ENCODE measurements at places on chromosomes 4 and X.
A peak's percentile ranks its signal among the peaks of the same experiment; 100 is the strongest.

- no peak for DNase-seq
Observed at GRCh38 chrX:50635162-50635561, 164.5 kb upstream of the DGKK start.

- no peak for DNase-seq
Observed at GRCh38 chrX:121802881-121803412, 755.5 kb downstream of the GLUD2 start.

GRCh38 chrX:118773782-118774181 lies 46.4 kb downstream of the IL13RA1 start:
- DNase-seq = no peak

- no peak for DNase-seq
Observed at GRCh38 chr4:140870427-140870826, 114.2 kb upstream of the TBC1D9 start.

DNA sequence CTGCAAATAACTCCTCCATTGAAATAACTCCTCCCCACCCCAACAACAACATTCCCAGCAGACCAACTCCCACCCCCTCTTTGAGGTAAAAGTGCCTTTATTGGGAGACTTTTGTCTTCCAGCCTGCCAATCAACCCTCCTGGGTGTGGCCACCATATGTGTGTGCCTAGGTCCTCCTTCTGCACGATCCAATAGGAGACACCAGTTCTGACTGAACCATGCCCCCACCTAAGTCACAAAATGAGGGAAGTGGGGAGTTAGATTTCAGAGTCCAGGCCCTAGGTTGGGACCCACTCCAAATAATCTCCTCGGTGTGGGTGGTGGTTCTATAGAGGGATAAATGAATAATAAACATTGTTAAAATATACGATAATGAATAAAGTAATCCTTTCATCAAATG lies 3.0 kb downstream of the PLP2 start:
- DNase-seq = no peak

GRCh38 chr4:112348488-112349158 lies 51.5 kb downstream of the ALPK1 start:
- DNase-seq = peak; percentile 20

GRCh38 chr4:144340931-144341330 lies 200.4 kb upstream of the GYPA start:
- no peak for DNase-seq

DNA sequence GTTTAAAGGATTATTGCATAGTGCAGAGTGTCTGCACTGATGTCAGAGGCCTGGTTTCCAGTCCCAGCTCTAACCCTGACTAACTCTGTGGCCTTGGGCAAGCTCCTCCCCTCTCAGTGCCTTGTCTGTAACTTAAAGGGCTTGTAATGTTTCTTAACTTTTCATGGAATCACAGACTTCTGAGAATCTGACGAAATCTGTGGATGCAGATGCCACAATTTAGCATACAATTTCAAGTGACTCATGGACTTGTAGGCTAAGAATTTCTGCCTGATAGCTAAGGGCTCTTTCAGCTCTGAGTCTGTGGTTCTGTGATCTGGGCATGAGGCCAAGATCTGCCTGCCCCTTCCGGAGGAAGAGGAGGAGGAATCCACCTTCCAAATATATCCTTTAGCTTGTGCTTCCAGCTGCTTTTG lies 236.9 kb downstream of the AR start:
- DNase-seq = peak; percentile 6

DNA sequence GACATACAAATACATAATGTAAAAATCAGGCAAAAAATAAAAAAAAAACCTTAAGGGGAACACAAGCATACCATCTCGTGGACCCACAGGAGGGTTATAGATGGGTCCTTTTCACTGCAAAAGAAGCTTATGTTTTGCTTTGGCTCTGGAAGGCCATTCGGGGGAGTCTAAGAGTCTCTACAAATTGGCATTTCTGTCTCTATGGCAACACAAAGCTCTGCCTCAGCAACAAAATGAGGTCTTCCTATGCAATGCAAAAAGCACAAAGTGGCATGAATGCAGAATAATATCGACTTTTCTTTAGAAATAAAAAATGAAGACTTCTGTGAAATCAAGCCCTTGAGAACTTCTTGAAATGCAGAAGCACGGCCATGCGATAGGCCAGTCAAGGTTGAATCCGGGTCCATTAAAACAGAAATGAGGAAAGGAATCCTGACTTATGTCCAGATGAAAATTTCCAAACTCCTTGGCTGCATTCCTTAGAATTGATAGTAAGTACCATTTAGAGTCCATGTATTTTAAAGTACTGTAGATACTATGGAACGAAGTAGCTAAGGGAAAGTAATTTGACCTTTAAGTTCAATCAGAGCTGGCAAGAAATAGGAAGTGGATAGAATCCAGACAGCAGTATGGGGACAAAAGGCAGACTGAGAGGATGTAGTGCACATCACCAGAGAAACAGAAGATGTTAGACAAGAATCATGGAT lies 63.7 kb upstream of the PDLIM3 start:
- DNase-seq = no peak

- DNase-seq = no peak
Observed at GRCh38 chr4:133152330-133152821, 3.3 kb downstream of the PCDH10 start.

DNA sequence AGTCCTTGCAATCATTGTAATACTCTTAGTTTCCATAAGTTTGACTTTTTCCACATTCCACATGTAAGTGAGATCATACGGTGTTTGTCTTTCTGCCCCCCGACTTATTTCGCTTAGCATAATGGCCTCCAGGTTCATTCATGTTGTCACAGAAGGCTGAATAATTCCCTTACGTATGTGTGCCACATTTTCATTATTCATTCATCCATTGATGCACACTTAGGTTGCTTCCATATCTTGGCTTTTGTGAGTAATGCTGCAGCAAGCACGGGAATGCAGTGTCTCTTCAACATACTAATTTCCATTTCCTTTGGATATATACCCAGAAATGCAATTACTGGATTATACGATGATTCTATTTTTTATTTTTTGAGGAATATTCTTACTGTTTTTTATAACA lies 22.0 kb upstream of the VEGFC start:
- DNase-seq = no peak

- DNase-seq = no peak
Observed at GRCh38 chrX:20215565-20215964, 51.1 kb downstream of the RPS6KA3 start.

DNA sequence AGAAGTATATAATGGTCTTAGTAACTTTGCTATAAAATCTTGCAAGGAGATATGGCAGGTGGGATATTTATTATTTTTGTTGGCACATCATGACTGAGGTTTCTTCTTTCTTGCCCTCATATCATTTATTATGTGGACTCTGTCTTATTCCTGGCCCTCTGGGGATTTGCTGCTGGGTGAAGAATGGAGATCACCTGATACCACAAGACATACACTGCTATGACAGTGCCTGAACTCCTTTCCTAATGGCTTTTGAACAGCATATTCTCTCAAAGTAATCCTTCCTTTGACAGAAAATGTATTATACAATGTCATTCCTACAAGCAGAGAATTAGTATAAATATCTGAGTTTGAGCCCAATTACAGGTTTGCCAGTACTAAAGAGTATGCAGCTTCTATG lies 22.0 kb upstream of the ADGRA3 start:
- no peak for DNase-seq
